ENCODE measurements at places on chromosomes 3 and 15. TPM values are rescaled to one million over a fixed set of nuclear protein-coding genes. Genes with fewer than 3 reads are reported as not detected.

GRCh38 chr15:44501768-44502366 is 35.1 kb upstream of the EIF3J start:
- DNase-seq = no peak

- no peak for DNase-seq
Measured at GRCh38 chr15:34046471-34047145, 7.6 kb upstream of the AVEN start.

- DNase-seq = no peak
Measured at GRCh38 chr15:50996641-50997040, 88.2 kb downstream of the AP4E1 start.

CFAP100 gene
- 0.40 TPM for polyA plus RNA-seq
